ENCODE measurements at places on chromosomes 12 and 14. TPM values are rescaled to one million over a fixed set of nuclear protein-coding genes. Genes with fewer than 3 reads are reported as not detected.

The KRT6C gene
- total RNA-seq, result not detected

DNA sequence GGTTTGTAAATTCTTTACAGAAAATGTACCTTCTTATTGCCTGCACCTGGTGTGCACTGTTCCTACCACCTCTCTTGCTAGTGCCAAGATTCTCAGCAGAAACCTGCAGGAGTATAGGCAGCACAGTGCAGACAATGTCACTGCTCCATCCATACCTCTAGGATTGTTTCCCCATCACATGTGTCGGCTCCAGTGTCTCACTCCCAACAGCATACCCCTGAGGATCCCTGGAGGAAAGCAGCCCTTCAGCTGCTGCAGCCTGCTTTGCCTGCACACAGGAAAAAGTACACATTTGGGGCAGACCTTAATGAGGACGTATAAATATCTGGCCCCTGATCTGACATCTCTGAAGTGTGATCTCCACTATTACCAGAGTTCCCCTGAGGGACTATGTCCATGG, 235.5 kb downstream of the MDGA2 start:
- DNase-seq, result no peak

- DNase-seq, result no peak
Measured at GRCh38 chr14:106826833-106827369, 1300.5 kb downstream of the TMEM121 start.

GRCh38 chr14:53023325-53023724, 72.5 kb upstream of the FERMT2 start:
- no peak for DNase-seq

GRCh38 chr12:103399986-103400385, 95.8 kb downstream of the C12orf42 start:
- DNase-seq, result no peak
